ENCODE measurements at places on chromosomes 13 and 19.
A peak's percentile ranks its signal among the peaks of the same experiment; 100 is the strongest.

GRCh38 chr19:51461723-51462161, 3.5 kb upstream of the SIGLEC8 start:
- no peak for DNase-seq

- no peak for DNase-seq
Observed at GRCh38 chr13:38688674-38689073, 1.8 kb downstream of the FREM2 start.

GRCh38 chr19:1862424-1863327, 703 bp downstream of the KLF16 start:
- DNase-seq, result no peak

GRCh38 chr19:44548736-44549135, 19.3 kb upstream of the CEACAM20 start:
- DNase-seq, result no peak

- DNase-seq, result no peak
Observed at GRCh38 chr19:47603706-47604565, 5.0 kb upstream of the BICRA start.

DNA sequence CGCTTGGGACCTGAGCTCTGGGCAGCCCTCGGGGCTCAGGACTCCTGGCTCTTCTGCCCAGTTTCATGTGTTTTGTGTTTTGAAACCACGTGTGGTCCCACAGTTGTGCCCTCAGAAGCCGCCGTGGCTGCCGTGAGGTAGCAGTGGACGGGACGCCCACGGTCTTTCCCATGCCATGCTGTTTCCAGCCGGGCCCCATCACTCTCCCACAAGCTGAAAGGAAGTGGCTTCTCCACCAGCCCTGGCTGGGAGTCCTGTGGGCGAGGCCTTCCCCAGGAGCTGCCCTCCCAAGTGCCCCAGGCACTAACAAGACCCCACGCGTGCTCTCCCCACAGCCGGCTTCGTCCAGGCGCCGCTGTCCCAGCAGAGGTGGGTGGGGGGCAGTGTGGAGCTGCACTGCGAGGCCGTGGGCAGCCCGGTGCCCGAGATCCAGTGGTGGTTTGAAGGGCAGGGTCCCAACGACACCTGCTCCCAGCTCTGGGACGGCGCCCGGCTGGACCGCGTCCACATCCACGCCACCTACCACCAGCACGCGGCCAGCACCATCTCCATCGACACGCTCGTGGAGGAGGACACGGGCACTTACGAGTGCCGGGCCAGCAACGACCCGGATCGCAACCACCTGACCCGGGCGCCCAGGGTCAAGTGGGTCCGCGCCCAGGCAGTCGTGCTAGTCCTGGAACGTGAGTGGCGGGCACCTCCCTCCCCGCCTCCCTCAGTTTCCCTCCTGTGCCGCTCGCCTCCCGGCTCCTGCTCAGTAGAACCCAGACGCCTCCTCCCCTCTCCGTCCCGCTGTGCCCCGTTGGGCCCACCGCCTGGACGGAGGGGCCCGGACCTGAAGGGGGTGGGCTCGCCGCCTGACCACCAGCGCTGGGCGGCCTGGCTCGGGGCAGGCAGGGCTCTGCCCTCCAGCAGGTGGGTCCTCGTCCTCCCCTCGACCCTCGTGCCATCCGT, 5.3 kb downstream of the BSG start:
- DNase-seq, result no peak

- no peak for DNase-seq
Observed at GRCh38 chr13:79765331-79765730, 284.4 kb downstream of the NDFIP2 start.

- no peak for DNase-seq
Observed at GRCh38 chr13:51360489-51360888, 21.0 kb downstream of the SERPINE3 start.

GRCh38 chr13:98436233-98436910, 140.5 kb downstream of the STK24 start:
- DNase-seq, result no peak

DNA sequence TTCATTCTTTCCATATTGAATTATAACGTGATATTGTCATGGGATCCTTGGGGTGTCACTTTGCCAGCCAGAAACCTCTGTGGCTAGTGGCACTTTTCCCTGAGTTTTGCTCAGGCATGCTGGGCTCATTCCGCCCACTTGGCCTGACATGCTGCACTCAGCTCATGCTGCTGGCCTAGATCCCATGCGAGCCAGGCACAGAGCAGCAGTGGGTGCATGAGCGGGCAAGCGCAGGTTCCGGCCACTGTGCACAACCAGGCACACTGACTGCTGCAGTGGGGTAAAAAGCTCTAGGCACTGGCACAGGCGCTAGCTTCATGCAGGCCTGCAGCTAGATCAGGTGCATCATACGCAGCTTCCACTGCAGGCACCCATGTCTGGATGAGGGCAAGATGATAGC, 221.2 kb downstream of the MAB21L1 start:
- DNase-seq, result no peak

DNA sequence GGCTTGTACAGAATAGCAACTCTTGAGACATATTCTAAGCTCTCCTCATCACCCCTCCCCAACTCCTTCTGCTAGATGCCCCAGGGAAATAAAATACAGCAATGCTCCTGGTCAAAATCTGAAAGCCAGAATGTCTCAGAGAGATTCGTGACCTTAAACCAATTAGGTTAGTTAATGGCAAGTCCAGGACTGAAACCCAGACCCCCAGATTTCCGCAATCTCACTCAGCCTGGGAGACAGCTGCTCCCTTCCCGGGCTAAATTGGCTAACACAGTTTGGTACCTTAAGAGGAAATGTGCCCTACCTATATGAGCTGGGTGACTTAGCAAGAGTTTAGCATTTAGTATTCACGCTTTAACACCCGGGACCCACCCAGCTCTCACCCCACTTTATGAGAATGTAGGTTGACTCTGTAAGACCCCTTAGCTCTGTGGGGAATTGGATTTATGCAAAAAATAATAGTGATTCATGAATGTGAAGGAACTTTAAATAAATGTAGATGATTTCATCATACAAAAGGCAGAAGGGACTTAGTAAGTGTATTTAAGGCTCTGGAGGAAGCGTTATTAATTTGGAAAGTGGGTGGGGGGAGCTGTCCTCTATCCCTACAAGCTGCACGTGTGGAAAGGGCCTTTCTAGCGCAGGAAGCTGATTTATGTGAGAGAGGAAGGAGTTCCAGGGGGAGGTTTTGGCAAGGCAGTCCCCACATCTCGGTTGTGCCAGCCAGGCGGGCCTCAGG, 1.1 kb downstream of the DLEU7 start:
- DNase-seq, result no peak

- no peak for DNase-seq
Observed at GRCh38 chr13:112062571-112063570, 4.1 kb upstream of the SOX1 start.

DNA sequence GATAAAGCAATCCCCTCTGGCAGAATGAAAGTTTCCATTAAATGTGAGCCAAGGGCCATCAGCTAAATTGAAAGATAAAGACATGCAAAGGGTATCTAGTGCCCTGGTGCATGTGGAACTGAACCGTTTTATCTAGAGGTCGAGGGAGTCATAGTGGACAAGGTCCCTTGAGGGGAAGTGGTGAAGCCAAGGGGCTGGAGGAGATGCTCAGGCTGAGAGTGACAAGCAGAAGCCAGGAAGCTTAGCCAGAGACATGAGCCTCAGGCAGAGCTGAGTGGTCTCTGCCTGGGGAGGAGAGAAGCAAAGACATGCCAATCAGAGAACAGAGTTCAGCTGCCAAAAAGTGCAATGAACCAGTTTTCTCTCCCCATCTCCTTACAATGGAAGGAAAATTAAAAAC, 68.1 kb upstream of the SLC10A2 start:
- no peak for DNase-seq

GRCh38 chr13:39866722-39867121, 211.3 kb downstream of the COG6 start:
- no peak for DNase-seq

- no peak for DNase-seq
Observed at GRCh38 chr13:53014495-53015443, 13.8 kb upstream of the OLFM4 start.

GRCh38 chr13:65336916-65337315, 1893.2 kb downstream of the PCDH9 start:
- DNase-seq, result peak; percentile 31

DNA sequence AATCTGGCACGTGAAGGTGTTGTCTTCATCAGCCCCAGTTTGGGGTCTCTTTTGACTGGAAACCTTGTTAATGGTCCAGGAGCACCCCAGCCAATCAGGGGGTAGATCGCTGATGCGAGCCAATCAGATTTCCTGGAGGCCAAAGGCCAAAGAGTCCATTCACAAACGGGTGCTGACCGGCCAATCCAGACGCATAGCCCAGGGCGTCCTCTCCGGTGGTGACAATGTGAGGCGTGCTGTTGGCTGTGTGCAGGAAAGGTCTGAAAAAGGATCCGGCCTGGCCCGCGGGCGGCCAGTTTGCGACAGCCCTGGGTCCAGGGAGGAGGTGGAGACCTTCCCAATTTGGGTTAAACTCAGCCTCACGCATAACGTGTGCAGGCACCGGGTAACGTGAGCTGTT, 3.1 kb downstream of the MAST3 start:
- DNase-seq, result no peak

All from fibroblast of gingiva (primary cell).